ENCODE measurements at places on chromosomes 12 and 14.

GRCh38 chr12:131510431-131510830 is 200.5 kb upstream of the SFSWAP start:
- DNase-seq: no peak

DNA sequence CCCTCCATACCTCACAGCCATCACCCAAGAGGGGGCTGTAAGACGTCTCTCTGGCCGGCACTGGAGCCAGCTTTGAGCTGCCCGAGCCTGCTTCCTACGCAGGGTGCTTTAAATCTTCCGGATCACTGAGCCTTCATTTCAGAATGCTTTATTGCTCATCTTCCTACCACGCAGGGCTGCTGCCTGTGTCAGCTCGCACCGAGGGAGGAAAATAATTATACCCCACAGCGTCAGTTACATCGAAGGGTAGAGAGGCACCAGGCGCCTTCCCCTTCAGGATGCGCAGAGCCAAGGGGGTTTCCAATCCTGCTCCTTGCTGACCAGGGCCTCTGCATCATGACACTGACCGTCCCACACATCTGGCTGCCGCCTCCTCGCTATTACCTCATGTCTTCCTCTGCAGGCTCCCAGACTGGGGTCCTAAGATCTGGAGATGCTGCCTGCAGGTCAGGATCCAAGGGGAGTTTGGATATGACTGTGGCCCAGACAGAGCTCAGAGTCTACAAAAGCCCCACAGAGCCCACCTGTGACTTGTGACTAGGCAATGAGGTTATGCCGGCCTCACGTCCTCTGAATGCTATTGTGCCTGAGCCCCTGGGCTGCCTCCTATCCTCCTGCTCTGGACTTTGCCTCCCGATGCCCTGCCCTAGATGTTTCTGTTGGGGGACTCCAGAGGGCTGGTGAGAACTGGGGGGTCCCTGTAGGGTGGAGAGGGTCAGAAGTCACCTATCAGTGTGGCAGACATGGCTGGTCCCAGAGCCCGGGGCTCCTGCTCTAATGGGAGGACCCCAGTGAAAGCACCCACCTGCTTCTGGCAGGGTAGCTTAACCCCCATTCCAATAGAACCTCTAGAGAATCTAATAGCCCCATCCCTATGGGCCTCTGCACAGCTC is 220.3 kb upstream of the RTL1 start:
- no peak for DNase-seq

DNA sequence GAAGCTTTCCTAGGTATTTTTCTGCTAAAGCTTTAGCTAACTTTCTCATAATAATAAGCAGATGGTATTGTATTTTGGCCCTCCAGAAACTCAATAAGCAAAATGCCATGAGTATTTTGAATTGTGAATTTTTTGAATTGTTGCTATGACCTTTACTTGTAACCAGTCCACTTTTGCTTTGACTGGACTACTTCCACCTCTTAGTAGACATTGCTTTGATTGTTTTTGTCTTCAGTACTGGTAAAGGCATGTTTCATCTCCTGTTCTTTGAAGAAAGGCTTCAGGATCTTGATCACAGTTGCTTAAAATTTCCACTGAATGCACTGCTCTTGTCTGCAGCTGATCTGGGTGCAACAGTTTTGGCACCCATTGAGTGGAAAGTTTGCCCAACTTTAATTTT is 102.3 kb downstream of the TRMT5 start:
- no peak for DNase-seq

- DNase-seq: no peak
Measured at GRCh38 chr12:2854669-2855453, 2.0 kb downstream of the TEX52 start.

DNA sequence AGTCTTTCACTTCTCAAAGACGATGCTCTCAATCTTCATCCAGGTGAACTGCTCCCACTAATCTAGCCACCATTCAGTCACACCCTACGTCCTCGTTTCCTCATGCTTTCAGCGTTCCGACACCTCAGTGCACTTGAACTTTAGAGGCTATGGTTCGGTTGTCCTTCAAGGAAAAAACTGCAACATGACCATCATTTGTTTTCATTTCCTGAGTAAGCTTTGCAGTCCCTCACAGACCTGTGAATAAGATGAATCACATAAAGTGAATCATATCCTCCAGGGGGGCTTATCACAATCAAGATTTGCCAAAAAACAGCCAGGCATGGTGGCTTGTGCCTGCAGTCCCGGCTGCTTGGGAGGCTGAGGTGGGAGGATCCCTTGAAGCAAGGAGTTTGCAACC is 80.2 kb downstream of the TMCC3 start:
- no peak for DNase-seq

DNA sequence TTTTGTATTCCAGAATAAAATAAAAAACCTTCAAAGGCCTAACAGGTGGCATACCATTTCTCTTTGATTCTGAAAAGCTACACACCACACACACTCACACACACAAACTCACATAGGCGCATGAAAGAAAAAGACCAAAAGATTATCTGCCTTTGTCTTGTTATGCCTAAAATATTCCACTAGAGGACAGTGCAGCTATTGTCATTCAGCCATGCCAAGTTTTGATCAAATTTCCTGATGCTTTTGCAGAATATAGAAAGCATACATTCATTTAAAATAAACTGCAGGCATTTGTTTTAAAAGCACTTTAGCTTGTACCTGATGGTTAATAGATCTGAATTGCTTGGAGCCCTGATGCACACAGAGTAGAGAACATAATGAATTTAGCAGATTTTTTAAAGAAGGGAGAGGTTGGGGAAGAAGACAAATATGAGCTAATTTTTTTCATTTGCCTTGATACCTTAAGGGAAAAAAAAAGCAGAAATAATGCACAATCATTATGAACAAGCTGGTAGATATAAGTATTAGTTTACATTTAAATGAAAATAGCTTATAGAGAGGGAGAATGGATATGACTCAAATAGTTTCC is 1766.9 kb upstream of the SEL1L start:
- no peak for DNase-seq

- no peak for DNase-seq
Measured at GRCh38 chr12:116116650-116117424, 160.7 kb downstream of the MED13L start.

GRCh38 chr12:62730649-62731048 is 204.3 kb downstream of the PPM1H start:
- DNase-seq: no peak

- DNase-seq: no peak
Measured at GRCh38 chr12:124755801-124756148, 107.9 kb downstream of the SCARB1 start.

GRCh38 chr12:89414851-89415250 is 62.5 kb upstream of the DUSP6 start:
- DNase-seq: no peak

- no peak for DNase-seq
Measured at GRCh38 chr12:76569685-76570604, 10.4 kb upstream of the OSBPL8 start.

All from stimulated activated CD8-positive, alpha-beta memory T cell treated with anti-CD3 and anti-CD28 coated beads, Interleukin-7, amount 100 ng/mL, for 1 hour (primary cell).